ENCODE measurements at places on chromosomes 7 and 10.

- no peaks in the 10 kb centered on the region for H3K36me3 ChIP-seq
- H3K27me3 ChIP-seq, result no peaks in the 10 kb centered on the region
- H3K4me1 ChIP-seq, result no peaks in the 10 kb centered on the region
- DNase-seq, result no peak
Observed at GRCh38 chr7:157482517-157483087, 145.8 kb downstream of the DNAJB6 start.

- H3K4me1 ChIP-seq, result no peaks in the 10 kb centered on the region
- DNase-seq, result no peak
- no peak overlapping the region for H3K27ac ChIP-seq
- H3K27me3 ChIP-seq, result no peaks in the 10 kb centered on the region
Observed at GRCh38 chr10:75904499-75905283, 473.3 kb downstream of the LRMDA start.

- no peaks in the 10 kb centered on the region for H3K36me3 ChIP-seq
- no peak for DNase-seq
- H3K27me3 ChIP-seq, result no peaks in the 10 kb centered on the region
- no peak overlapping the region for H3K4me3 ChIP-seq
- H3K4me1 ChIP-seq, result no peaks in the 10 kb centered on the region
- no peak overlapping the region for H3K27ac ChIP-seq
Observed at GRCh38 chr7:73888959-73889358, 28.0 kb downstream of the TMEM270 start.

GRCh38 chr7:134350709-134351108 is 34.0 kb upstream of the SLC35B4 start:
- H3K36me3 ChIP-seq, result no peaks in the 10 kb centered on the region
- DNase-seq, result no peak
- H3K4me3 ChIP-seq, result no peak overlapping the region
- H3K4me1 ChIP-seq, result no peaks in the 10 kb centered on the region
- no peaks in the 10 kb centered on the region for H3K27me3 ChIP-seq
- no peak overlapping the region for H3K27ac ChIP-seq

DNA sequence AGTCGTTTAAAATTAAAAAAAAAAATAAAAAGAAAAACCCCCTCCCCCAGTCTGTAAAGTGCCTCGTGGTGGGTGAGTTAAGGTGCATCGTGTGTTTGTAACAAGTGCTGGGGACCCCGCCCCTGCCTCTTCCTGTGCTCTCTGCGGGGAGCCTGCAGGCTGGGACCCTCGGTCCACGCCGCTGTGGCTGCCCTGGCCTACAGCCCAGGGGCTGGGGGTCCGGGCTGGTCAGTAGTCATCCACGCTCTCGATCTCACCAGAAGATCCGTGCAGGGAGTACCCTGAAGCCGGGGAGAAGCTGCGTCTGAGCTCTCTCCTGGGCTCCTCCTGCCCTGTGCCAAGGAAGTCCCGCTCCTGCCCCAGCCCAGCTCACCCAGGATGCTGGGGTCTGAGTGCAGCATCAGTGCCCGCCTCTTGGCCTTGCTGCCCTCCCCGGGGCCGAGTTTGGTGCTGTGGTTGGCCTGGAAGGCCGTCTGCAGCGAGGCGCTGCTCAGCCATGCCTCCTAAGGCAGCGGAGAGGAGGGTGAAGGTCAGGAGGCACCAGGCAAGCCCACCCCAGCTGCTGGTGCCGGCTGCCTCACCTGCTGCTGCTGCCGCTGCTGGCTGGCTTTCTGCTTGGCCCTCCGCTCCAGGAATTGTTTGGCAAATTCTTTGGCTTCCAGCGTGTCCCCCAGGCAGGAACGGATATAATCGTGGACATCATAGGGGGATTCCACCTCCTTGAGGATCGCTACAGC is 8.1 kb downstream of the GNB2 start:
- no peak overlapping the region for H3K4me3 ChIP-seq
- peak; percentile 67 for DNase-seq
- peaks cover 18% of the 10 kb centered on the region for H3K4me1 ChIP-seq
- H3K36me3 ChIP-seq, result peaks cover 69% of the 10 kb centered on the region
- H3K27ac ChIP-seq, result no peak overlapping the region
- H3K27me3 ChIP-seq, result no peaks in the 10 kb centered on the region

DNA sequence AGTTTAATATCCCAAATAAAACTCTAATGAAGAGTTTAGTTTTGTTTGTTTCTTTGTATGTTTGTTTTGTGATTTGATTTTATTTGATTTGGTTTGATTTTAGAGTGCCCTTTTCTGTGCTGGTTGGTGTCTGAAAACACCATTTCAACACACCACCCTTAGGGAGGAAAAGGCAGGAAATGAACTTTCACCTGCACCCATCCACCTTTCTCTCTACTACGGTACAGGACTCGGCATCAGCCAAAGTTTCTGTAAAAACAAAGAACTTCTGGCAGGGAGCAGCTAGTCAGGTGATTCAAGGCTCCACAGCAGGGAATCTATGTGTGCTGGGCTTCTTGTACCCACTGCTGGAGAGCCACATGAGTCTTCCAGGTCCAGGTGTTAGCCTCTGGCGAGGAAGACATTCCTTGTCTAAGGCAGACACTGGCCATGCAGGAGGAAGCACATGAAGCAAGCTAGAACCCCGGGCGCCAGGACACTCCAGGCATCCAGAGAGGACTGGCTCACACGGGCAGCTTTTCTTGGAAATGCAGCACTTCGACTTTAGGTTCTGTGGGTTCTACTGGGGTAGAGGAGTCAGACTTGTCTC is 22.1 kb upstream of the STK17A start:
- H3K27ac ChIP-seq, result no peak overlapping the region
- H3K4me1 ChIP-seq, result no peaks in the 10 kb centered on the region
- no peaks in the 10 kb centered on the region for H3K27me3 ChIP-seq

GRCh38 chr7:40439686-40440085 is 304.9 kb downstream of the SUGCT start:
- H3K4me3 ChIP-seq, result no peak overlapping the region
- H3K27me3 ChIP-seq, result no peaks in the 10 kb centered on the region
- peaks cover 17% of the 10 kb centered on the region for H3K4me1 ChIP-seq
- no peak overlapping the region for H3K27ac ChIP-seq
- H3K36me3 ChIP-seq, result no peaks in the 10 kb centered on the region
- DNase-seq, result no peak

- peaks cover 37% of the 10 kb centered on the region for H3K4me1 ChIP-seq
- peak overlapping the region; percentile 97 for H3K27ac ChIP-seq
- DNase-seq, result no peak
- H3K27me3 ChIP-seq, result no peaks in the 10 kb centered on the region
- peaks cover 6% of the 10 kb centered on the region for H3K36me3 ChIP-seq
Observed at GRCh38 chr10:100912013-100912604, 654 bp upstream of the SLF2 start.

GRCh38 chr10:1142596-1142995 is 86.4 kb downstream of the WDR37 start:
- no peaks in the 10 kb centered on the region for H3K36me3 ChIP-seq
- no peak overlapping the region for H3K27ac ChIP-seq
- DNase-seq, result no peak
- no peaks in the 10 kb centered on the region for H3K27me3 ChIP-seq
- H3K4me1 ChIP-seq, result no peaks in the 10 kb centered on the region

- H3K4me3 ChIP-seq, result no peak overlapping the region
- DNase-seq, result no peak
- H3K27ac ChIP-seq, result no peak overlapping the region
- no peaks in the 10 kb centered on the region for H3K27me3 ChIP-seq
Observed at GRCh38 chr10:43913676-43914235, 265.1 kb upstream of the ZNF32 start.

GRCh38 chr10:133401500-133401899 is 7.5 kb downstream of the MTG1 start:
- H3K4me3 ChIP-seq, result no peak overlapping the region
- DNase-seq, result peak; percentile 58
- H3K27ac ChIP-seq, result no peak overlapping the region

- H3K36me3 ChIP-seq, result no peaks in the 10 kb centered on the region
- H3K4me3 ChIP-seq, result peak overlapping the region; percentile 65
- DNase-seq, result peak; percentile 66
- H3K27ac ChIP-seq, result peak overlapping the region; percentile 89
- peaks cover 35% of the 10 kb centered on the region for H3K4me1 ChIP-seq
- H3K27me3 ChIP-seq, result peaks cover 9% of the 10 kb centered on the region
Observed at GRCh38 chr7:19117870-19118608, 603 bp upstream of the TWIST1 start.

DNA sequence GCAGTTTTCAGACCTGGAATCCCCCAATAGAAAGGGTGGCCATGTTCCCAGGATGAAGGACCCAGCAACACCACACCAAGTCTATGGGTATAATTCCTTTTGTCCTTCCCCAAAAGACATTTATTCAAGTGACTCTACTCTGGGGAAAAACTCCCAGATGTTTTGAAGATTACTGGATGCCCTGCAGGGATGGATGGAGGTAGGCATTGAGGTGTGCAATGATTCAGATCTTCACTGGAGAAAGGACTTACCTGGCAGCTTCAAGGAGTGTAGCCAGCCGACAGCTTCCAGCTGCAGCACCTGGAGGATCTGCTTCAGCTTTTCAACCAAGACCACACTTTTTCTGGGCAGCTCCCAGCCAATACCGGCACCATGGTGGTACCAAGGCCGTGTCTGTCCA is 172.0 kb downstream of the BAMBI start:
- no peak for DNase-seq
- no peaks in the 10 kb centered on the region for H3K36me3 ChIP-seq
- no peak overlapping the region for H3K4me3 ChIP-seq

- peaks cover 63% of the 10 kb centered on the region for H3K4me1 ChIP-seq
- DNase-seq, result no peak
- H3K27ac ChIP-seq, result peak overlapping the region; percentile 75
- no peak overlapping the region for H3K4me3 ChIP-seq
- H3K36me3 ChIP-seq, result no peaks in the 10 kb centered on the region
Observed at GRCh38 chr7:137953665-137954470, 48.0 kb downstream of the CREB3L2 start.

- H3K27me3 ChIP-seq, result no peaks in the 10 kb centered on the region
Observed at GRCh38 chr7:31066516-31067130, 14.5 kb downstream of the ADCYAP1R1 start.

DNA sequence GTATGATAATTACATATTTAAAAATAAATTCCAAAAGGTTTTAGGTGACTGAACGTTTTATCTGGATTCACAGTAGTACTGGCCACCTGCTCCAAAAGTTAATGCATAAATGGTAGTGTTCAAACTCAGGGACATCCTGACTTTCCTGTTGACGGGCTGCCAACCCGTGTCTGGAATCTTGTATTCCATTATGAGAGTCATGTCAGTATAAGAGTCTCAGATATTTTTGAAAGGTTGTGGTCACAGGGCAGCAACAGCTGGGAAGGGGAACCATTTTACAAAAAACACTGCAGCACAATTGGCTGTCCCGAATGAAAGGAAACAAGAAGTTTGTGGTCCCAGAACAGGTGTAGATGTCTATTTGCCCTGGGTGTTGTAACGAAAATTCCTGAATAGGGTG is 2.8 kb downstream of the TDRD1 start:
- H3K36me3 ChIP-seq, result no peaks in the 10 kb centered on the region
- no peaks in the 10 kb centered on the region for H3K4me1 ChIP-seq
- H3K4me3 ChIP-seq, result no peak overlapping the region
- no peak for DNase-seq
- H3K27me3 ChIP-seq, result no peaks in the 10 kb centered on the region

DNA sequence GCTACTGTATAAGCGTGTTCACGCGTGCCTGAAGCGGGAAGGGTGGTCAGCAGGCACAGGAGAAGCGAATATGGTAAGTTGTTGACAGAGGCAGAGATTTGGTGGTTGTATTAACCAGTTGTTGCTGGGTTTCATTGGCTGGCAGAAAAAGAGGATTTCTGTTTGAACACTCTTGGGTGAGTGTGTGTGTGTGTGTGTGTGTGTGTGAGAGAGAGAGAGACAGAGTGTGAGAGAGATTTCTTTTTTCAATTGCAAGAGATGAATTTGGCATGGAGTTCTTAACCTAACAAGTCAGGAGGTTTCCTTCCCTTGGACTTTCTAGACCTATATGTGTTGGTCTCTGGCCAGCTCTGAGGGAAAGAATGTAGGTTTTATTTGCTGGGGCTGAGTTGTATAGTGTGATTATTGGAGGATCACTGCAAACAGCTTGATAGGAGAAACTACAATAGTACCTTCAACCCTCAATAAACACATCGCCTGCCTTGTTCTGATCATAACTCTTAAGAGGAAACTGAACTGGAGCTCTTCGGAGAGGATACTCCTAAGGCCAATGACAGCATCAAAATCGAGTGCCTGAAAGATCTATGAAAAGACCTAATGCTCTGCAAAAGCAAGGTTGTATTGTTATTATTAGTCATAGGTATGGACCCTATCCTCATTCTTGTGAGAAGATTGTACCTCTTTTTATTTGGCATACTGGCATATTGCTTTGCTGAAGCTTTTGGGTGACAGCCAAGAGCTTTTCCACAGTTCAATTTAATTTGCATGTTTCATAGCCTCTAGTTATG is 1.2 kb downstream of the MCU start:
- DNase-seq, result no peak
- H3K27me3 ChIP-seq, result no peaks in the 10 kb centered on the region
- no peaks in the 10 kb centered on the region for H3K36me3 ChIP-seq
- peak overlapping the region; percentile 84 for H3K27ac ChIP-seq
- peaks cover 33% of the 10 kb centered on the region for H3K4me1 ChIP-seq

- H3K36me3 ChIP-seq, result no peaks in the 10 kb centered on the region
- H3K4me1 ChIP-seq, result no peaks in the 10 kb centered on the region
- no peak overlapping the region for H3K27ac ChIP-seq
- H3K4me3 ChIP-seq, result no peak overlapping the region
Observed at GRCh38 chr7:151897161-151897731, 20.3 kb upstream of the PRKAG2 start.

- DNase-seq, result no peak
- no peaks in the 10 kb centered on the region for H3K27me3 ChIP-seq
- no peak overlapping the region for H3K27ac ChIP-seq
- H3K4me1 ChIP-seq, result no peaks in the 10 kb centered on the region
- no peaks in the 10 kb centered on the region for H3K36me3 ChIP-seq
Observed at GRCh38 chr7:53657586-53657985, 622.2 kb downstream of the POM121L12 start.

DNA sequence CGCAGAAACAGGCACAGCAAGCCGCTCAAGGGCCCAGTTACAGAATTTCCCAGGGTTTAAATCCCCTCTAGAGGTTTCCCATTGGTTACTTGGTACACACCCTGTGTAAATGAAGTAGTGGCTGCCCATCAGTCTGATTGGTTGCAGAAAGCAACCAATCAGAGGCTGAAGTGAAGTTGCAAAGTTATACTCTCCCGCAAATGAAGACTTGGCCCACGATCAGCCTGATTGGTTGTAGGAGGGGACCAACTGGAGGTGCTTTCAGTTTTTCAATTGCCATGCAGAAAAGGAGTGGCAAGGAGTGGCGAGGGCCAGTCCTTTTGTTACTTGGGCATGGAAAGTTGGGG is 909.2 kb upstream of the AUTS2 start:
- DNase-seq, result no peak
- H3K27me3 ChIP-seq, result no peaks in the 10 kb centered on the region
- no peak overlapping the region for H3K27ac ChIP-seq
- H3K4me1 ChIP-seq, result no peaks in the 10 kb centered on the region
- H3K36me3 ChIP-seq, result no peaks in the 10 kb centered on the region
- H3K4me3 ChIP-seq, result no peak overlapping the region

GRCh38 chr7:25832456-25832855 is 319.5 kb upstream of the NFE2L3 start:
- H3K4me3 ChIP-seq, result no peak overlapping the region
- no peak for DNase-seq
- peaks cover 48% of the 10 kb centered on the region for H3K4me1 ChIP-seq

DNA sequence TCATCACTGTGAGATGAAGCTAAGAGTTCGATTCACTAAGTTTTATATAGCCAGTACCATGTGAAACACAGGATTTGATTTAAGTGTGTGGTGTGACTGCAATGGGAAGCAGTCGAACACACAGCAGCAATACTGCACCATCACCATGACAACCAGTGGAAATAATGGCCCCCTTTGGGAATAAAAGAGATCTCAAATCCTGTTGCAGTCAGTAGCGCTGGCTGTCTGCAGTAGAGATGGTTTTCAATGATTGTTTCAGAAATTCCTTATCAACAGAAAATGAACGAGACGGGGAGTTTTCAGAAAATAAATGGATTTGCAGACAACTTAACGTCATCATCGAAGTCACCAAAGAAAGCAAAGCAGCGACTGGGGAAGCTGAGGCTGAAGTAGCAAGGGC is 91.0 kb downstream of the PTPRE start:
- H3K27ac ChIP-seq, result peak overlapping the region; percentile 64
- no peaks in the 10 kb centered on the region for H3K36me3 ChIP-seq
- H3K4me1 ChIP-seq, result no peaks in the 10 kb centered on the region

Data from sigmoid colon (tissue), 7 donors.